ENCODE measurements at places on chromosomes 13 and 19.

DNA sequence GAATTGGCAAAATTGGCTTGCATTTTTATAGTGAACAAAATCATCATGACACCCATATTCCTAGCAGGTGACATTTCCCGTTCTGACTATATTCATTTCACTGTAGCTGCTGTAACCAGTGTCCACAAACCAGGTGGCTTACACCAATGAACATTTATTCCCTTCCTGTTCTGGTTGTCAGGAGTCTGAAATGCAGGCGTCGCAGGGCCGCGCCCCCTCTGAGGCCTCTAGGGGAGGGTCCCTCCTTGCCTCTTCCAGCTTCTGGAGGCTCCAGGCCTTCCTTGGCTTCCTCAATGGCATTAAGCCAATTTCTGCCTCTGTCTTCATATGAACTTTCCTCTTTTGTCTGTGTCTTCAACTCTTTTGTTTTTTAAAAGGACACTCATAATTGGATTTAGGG lies 6.5 kb upstream of the RLN3 start:
- DNase-seq, result peak; percentile 16

- no peak for DNase-seq
These were observed 1.9 kb downstream of the MAP1S start for GRCh38 chr19:17721111-17721628.

DNA sequence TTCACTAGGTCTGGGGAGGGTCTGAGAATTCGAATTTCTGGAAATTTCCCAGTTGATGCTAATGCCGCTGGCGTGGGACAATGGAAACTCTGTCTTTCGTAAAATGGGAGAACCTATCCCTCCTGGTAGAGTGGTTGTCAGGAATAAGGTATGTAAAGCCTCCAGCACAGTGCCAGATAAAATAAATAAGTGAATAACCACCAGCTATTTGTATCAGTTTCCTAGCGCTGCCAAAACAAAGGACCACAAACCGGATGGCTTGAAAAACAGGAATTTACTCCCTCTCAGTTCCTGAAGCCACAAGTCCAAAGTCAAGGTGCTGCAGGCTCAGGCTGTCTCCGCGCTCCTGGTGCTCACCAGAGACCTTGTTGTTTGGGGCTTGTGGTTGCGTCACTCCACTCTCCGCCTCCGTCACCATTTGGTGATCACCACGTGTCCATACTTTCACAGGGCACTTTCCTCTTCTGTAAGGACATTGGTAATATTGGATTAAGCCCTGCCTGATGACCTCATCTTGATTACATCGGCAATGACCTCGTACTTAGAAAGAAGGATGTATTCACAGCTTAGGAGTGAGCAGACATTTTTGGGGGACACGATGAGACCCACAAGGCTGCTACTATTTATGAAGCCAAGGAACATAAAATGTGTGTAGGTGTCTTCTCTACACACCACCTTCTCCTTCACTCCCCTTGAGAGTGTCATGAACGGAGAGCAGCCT lies 428.5 kb downstream of the IRS2 start:
- DNase-seq, result no peak

GRCh38 chr13:101018720-101019119 lies 344.1 kb upstream of the TMTC4 start:
- no peak for DNase-seq

DNA sequence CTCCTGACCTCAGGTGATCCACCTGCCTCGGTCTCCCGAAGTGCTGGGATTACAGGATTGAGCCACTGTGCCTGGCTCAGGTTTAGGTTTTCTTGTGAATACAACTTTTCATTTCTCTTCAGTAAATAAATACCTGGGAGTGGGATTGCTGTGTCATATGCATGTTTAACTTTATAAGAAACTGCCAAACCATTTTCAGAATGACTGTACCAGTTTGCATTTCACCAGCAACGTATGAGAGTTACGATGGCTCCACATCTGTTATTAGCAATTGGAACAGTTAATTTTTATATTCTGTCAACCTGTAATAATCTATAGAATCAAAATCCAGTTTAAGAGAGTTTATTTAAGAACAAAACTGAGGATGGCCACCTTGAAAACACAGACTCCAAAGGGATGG lies 52.2 kb downstream of the TEX26 start:
- no peak for DNase-seq

GRCh38 chr19:55670280-55671053 lies 4.6 kb upstream of the EPN1 start:
- peak; percentile 47 for DNase-seq

GRCh38 chr13:72960114-72960513 lies 98.7 kb upstream of the KLF5 start:
- peak; percentile 33 for DNase-seq

DNA sequence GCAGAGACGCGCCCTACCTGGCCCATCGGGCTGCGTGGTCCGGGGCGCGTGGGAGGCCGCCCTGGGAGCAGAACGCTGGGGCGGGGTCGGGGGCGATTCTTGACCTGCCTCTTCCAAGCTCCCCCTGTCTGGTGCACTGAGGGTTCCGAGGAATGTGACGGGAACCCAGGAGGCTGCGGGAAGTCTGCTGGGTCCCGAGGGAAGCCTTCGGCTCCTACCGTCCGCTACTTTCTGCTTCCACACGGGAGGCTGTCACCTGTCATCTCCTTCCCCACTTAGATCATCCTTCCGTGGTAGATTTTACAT lies 781 bp upstream of the SPRYD7 start:
- no peak for DNase-seq

DNA sequence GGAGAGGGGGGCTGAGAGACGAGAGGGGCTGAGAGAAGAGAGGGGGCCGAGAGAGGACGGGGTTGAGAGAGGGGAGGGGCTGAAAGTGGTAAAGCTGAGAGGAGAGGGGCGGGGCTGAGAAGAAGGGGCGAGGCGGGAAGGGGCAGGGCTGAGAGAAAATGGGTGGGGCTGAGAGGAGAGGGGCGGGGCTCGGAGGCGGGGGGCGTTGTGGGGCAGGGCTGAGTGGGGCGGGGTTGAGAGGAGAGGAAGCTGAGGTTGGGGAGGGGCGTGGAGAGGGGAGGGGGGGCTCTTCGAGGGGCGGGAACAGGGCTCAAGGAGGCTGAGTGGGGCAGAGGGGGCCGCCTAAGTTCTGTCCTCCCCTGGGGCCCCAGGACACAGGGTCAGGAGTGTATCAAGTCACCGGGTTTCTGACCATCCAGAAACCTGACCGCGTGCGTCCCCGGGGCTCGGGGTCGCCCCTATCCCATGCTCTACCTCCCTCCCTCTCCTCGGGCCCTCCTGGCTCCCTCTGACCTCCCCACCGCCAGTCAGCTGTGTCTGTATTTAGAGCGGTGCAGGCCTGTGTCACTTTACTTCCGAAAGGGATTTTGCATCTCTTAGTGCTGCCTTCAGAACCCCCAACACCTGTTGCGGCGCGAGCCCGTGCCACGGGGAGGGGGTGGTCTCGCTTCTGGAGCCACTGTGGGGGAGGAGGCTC lies 38.6 kb upstream of the SEMA6B start:
- peak; percentile 61 for DNase-seq

DNA sequence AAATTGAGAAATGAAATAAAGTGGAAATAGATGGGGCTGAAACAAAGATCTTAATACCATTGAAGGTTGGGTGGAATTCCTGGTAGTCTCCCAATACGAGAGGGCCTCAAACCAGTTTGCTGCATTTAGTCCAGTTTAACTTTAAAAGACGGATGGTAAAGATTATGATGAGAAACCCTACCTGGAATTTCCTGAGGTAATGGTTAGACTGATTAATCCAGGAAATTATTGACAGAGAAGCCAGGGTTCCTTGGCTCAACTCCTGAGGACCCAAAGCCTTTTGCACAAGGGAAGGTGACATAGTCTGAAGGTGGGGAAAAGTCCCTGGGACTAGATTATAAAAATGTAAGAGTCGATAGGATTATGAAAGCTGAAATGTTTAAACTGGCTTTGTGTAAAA lies 133.2 kb upstream of the SLITRK5 start:
- DNase-seq, result no peak

- peak; percentile 86 for DNase-seq
These were observed 3.6 kb downstream of the PRMT1 start for GRCh38 chr19:49680421-49681351.

- no peak for DNase-seq
These were observed 17.3 kb downstream of the ZNF229 start for GRCh38 chr19:44430956-44431355.

DNA sequence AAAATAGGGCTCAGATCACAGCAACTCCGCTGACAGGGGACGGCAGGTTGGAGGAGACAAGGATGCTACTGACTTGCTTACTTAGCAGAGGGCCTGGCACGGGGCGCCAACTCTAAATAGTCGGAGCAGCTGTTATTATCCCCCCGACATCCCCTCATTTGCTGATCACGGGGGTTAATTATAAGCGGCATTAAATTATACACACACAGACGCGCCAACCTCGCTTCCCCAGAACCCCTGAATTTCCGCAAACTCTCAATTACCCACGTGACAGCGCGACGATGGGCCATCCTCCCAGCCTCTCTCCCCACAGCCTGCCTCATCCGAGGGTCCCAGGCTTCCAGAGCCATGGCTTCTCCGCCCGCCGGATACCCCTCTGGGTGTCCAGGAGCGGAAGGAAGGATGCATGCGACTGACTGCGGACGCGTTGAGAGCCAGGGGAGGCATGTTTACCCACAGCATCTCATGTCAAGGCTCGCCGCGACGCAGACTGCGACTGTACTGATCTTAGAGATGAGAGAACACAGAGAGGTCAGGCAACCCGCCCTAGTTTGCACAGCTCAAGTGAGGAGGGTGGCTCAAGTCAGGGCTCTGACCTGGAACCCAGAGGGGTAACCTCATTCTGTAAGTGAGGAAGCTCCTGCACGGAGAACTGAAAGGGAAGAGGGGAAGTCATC lies 5.7 kb downstream of the PTPRS start:
- DNase-seq, result no peak

- peak; percentile 26 for DNase-seq
These were observed 7.7 kb downstream of the NDUFB7 start for GRCh38 chr19:14563989-14564651.

DNA sequence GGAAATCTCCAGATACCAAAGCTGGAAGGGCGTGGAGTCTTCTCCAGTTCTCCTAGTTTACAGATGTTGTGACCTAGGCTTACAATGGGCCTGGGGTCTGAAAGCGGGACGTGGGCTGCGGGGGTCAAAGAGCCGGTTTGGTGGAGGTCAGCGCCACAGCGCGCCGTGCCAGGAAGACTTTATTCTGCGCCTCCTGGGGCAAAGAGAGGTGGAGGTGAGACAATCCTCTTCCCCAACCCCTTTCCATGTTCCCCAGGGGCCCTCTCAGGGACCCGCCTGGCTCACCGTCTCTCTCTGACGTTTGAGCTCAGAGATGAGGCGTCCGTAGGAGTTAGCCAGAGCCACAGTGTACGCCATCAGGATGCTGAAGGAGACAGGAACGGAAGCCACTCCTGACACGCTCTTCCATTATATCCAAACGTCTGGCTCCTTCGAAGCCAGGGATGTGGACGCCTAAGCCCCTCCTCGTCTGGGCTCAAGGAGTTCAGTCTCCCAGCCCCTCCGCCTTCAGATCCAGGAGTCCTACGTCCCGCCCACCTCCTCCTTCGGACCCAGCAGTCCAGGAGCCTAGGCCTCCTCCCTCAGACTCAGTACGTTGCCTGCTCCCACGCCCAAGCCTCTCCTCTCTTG lies 776 bp upstream of the LENG1 start:
- peak; percentile 79 for DNase-seq

GRCh38 chr19:19966862-19967261 lies 66.1 kb downstream of the ZNF93 start:
- peak; percentile 26 for DNase-seq

GRCh38 chr13:28503182-28503967 lies 8.4 kb upstream of the FLT1 start:
- no peak for DNase-seq

DNA sequence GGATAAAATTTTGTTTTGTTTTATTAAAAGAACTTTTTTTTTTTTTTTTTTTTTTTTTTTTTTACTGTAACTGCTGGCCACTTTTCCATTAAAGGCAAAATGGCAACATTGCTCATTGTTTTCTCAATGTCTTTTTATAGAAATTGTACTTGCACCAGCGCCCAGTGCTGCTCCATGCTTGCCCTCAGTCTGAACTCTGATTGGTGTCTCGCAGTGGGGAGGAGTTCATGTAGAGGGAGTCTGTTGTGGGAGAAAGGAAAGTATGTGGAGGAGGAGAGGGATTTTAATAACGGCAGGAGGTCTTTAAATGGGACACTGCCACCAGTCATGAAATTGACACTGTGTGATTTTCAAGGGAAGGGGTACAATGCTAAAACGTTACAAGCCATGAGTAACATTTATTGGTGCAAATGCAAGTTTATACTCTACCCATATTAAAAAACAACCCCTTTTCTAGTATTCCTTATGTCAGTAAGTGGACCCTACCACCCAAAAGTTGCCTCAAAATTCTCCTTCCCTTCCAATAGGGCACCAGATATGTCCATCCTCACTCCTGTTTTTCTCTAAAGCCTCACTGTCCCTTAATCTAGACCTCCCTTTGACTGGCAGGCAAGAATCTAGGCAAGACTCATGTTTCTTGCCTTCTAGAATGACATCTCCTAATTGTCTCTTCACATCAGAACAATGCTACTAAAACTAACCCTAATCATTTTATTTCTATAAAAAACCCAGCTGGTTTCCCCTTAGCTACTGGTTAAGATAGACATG lies 3.2 kb downstream of the RASL11A start:
- no peak for DNase-seq

DNA sequence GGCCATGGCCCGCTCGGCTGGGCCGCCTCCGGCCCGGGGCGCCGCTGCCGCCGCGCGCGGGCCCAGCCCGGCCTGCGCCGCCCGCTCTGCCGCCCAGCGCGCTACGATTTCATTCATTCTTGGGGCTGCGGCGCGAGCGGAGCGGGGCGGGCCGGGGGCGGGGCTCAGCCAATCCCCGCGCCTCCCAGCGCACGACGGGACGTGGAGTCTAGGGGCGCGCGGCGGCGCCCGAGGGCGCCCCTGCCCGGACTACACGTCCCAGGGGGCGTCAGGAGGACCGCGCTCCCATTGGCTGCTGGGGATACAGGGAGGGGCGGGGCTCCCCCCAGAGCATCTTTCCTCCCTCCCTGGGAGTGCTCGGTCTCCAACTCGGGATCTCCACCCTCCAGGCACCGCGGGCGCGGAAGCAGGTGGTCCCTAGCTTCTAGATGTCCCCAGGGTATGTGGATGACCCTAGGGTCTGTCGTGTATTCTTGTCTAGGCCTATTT lies 5.6 kb upstream of the DPF1 start:
- peak; percentile 97 for DNase-seq

GRCh38 chr13:44032802-44033201 lies 153.1 kb downstream of the LACC1 start:
- DNase-seq, result no peak

Measured in DMS53 (cell line).